ENCODE measurements at places on chromosomes 11 and 22. TPM values are rescaled to one million over a fixed set of nuclear protein-coding genes. Genes with fewer than 3 reads are reported as not detected.

DNA sequence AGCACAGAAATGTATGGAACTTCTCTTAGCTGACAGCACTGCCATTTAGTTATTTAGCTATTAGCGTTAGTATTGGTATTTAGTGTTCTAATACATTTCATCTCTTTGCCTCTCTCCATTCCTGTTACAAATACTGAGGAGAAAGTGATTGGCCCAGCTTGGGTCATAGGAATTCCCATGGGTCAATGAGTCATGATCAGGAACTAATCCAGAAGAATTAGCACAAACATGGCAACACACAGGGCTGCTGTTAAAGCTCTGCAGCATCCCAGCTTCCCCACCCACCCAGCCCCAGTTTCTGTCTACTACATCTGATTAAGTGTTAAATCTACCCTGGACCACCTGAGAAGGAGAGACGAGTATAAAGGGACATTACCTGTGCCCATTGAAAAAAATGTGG is 36.1 kb downstream of the PDGFD start:
- DNase-seq: peak; percentile 55

DNA sequence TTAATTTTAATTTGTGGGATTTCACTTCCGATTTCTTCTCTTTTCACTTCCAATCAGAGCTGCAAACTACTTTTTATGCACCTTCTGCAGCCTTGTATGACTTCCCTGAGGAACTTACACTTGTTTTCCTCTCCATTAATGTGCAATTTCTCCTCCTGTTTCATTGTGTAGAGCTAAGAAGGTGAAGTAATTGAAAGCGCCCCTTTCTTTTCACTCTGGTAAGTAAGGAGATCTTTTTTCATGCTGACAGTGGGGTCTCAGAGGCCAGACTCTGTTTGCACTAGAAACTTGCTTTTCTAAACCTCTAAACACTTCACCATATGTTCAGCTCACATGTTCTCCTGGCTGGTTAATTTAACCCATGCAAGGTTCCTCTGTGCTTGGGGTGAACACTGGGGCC is 117.0 kb downstream of the FANCF start:
- DNase-seq: no peak

- DNase-seq: no peak
These were observed 56.0 kb upstream of the OR5AK2 start for GRCh38 chr11:56932572-56933220.

- no peak for DNase-seq
These were observed 5.3 kb upstream of the CARD18 start for GRCh38 chr11:105144887-105145286.

GRCh38 chr11:64489831-64490441 is 101.1 kb upstream of the SLC22A12 start:
- peak; percentile 94 for DNase-seq

DNA sequence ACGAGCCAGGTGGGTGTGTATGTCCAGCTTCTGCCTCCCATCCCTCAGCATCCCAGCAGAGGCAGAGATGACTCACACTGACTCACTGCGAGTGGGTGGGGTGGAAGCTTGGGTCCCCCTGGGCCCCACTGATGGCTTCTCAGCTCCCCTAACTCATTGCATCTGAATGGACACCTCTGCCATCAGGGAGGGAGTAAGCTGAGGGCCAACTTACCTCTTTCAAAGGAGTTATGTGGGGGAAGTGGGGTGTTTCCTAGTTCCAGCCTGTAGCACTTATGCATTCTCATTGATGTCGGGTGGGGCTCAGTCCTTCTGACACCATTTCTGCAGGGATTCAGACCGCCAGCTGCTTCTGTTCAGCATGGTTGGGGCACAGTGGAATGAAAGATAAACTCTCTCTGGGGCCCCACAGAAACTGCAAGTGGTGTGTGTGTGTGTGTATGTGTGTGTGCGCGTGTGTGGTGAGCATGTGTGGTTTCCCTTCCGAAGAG is 1425.8 kb downstream of the TBC1D22A start:
- no peak for DNase-seq

Gene OR5B21
- not detected for total RNA-seq

- DNase-seq: peak; percentile 84
These were observed 11.7 kb upstream of the SORL1-AS1 start for GRCh38 chr11:121464352-121464946.

DNA sequence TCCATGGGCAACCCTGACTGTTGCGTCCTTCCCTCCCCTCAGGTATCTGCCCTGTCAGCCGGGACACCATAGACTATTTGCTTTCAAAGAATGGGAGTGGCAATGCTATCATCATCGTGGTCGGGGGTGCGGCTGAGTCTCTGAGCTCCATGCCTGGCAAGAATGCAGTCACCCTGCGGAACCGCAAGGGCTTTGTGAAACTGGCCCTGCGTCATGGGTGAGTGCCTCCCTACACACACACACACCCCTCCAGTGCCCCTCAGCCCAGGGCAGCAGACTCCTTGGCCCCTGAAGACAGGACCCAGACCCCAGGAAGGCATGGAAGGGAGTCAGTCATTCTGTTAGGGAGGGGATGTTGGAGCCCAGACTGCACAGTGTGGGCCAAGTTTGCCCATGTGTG is 17.9 kb upstream of the UVRAG start:
- DNase-seq: no peak

Gene KDM4E
- not detected for total RNA-seq

GRCh38 chr11:14424096-14424495 is 65.1 kb upstream of the RRAS2 start:
- DNase-seq: peak; percentile 9

DNA sequence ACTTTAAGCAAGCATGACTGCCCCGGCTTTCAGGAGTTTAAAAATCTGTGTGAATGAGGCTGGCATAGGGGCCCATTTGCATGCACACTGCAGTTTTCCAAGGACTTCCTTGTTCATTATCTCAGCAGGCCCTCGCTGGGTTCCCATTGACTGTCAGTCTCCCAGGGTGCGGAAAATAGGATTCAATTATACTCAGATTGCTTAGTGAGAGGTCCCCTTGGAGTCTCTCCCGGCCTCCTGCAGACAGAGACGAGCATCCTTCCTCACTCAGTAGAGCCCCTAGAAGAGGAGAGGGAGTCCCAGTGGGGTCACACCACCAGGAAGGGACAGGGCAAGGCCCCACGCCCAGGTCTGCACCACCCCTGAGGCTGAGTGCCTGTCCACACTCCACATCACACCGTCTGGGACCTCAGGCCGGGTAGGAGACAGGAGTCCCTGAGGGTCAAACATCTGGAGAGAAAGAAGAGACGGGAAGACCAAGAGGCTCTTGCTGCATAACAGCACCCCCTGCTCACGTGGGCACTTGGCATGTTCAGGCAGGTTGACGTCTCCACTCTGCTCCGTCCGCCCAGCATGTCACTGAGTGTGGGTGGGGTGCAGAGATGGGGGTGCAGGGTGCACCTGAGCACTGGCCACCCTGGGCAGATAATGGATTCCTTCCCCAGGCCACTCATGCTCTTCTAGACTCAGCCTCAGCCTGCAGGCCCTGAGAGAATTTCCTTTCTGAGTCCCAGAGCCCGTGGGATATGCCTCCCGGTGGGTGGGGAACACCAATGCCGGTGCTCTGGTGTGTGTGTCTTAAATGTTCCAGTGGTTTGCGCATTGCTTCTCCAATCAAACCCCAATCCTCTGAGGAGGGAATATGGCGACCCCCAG is 58.8 kb downstream of the MCM5 start:
- peak; percentile 17 for DNase-seq

DNA sequence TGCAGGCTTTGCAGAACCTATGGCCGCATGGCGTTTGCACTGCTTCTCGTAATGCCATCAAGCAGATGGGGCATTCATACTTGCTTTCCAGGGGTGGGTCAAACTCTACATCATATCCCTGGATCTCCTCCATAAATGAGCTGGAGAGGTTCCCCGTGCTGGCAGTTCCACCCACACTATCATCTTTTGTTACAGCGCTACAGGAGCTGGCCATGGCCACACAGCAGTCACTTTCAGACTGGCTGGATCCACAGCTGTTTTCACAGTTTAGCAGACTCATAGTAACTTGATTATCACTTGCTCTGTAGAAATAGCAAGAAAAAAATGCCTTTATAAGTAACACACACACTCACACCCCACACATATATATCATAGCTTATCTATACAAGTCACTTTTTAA is 8.8 kb downstream of the TRAF6 start:
- no peak for DNase-seq

GRCh38 chr11:31795706-31796498 is 15.2 kb downstream of the PAX6 start:
- DNase-seq: peak; percentile 46
